ENCODE measurements at places on chromosomes 1 and 21.

DNA sequence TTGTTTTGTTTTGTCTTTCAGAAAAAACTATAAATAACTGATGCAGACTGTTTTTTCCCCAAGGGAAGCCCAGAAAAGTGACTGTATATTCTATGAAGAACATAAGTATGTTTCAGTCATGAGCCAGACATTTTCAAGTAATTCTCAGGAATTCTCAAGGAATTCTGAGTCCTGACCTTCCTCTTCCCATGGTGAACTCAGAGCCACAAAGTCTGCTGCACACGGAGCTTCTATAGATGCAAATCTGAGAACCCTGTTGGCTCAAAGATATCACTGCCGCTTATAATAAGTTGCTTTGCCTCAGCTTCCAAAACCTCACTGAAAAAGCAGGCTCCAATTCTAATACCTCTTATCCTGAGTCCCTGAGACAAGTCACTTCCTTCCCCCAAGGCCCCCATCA is 418.5 kb upstream of the RUNX1 start:
- no peak for DNase-seq

- DNase-seq: no peak
Observed at GRCh38 chr1:169031566-169032224, 74.8 kb upstream of the ATP1B1 start.

- no peak for DNase-seq
Observed at GRCh38 chr1:36849956-36850355, 184.4 kb downstream of the GRIK3 start.

DNA sequence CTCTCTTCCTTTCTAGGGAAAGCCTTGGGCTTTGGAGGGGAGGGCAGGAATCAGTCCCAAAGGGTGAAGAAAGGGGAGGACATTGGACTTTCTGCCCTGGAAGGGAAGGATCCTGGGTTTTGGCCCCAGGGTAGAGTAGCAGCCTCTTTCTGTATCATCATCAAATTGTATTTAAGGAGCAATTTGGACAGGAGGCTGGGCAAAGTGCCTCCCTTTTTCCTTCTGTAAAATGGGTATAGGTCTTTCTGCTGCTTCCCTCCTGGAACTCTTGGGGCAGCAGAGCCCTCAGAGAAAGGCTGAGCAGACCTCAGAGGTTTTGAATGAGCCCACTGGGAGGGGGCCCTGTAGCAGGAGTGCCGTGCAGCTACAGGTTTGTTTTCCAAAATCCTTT is 38.4 kb downstream of the ARHGEF10L start:
- DNase-seq: no peak

- DNase-seq: peak; percentile 55
Observed at GRCh38 chr1:54537611-54538010, 10.4 kb upstream of the ACOT11 start.

GRCh38 chr1:43232074-43232473 is 37.7 kb upstream of the TMEM125 start:
- no peak for DNase-seq

GRCh38 chr1:1304331-1305299 is 3.1 kb downstream of the ACAP3 start:
- no peak for DNase-seq

- DNase-seq: no peak
Observed at GRCh38 chr1:178513278-178513983, 522 bp downstream of the TEX35 start.

DNA sequence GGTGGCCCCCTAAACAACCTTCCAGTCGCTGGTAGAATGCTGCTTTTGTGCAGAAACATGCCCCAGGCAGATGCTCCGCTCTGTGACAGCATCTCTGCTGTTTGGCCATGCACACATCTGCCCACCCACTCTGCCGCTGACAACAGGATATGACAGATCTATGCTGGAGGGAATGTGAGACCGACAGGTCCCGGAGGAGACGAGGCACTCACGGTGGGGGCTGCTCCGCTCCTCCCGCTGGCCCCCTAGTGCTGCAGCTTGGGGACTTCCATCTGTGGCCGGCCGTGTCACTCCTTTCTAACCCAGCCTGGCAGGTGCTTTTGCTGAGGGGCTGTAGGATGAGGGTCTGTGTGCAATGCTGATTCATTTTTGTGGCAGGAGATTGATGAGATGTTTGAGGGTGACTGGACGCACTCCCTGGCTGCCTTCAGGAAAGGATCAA is 49.1 kb upstream of the DMRTB1 start:
- DNase-seq: no peak

DNA sequence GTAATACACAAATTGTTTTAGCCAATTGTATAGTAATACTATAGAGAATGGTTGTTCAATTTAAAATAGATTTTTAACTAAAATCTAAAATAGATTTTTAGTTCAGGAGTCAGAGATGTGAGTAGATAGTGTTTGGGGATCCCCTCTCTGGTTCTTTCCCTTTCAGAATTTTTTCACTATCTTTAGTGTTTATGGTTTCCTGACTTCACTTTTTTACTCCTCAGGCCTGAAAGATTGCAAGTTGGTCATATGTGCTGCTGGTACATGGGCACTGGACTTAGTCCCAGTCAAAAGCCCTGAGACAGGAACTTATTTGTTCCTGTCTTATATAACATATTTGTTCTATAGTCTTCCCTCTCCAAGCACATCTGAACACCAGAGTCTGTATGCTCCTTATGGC is 96.8 kb upstream of the ATP1B1 start:
- no peak for DNase-seq

- DNase-seq: no peak
Observed at GRCh38 chr21:42786884-42787283, 92.5 kb downstream of the WDR4 start.

DNA sequence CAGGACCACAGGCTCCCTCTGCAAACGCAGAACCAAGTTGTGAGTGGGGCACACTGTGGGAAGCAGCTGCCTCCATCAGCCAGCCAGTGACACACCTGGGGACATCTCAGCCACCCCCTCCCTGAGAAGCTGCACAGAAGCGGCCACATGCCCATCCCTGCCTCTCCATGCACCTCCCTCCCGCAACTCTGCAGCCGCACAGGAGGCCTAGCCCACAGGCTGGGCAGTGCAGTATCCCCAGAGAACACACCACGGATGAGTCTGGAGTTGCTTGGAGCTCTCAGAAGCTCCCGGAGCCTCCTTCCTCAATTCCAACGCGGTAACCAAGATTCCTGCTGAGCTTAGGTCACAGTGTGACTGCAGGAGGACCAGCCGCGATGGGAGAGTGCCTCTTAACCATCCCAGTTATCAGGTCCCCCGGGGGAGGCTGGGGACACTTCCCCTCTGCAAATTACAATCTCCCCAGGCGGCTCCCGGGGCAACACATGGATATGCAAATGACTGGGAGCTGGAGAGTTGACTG is 1.2 kb upstream of the WNT3A start:
- DNase-seq: no peak

- peak; percentile 85 for DNase-seq
Observed at GRCh38 chr1:110003747-110004428, 19.3 kb downstream of the AHCYL1 start.

DNA sequence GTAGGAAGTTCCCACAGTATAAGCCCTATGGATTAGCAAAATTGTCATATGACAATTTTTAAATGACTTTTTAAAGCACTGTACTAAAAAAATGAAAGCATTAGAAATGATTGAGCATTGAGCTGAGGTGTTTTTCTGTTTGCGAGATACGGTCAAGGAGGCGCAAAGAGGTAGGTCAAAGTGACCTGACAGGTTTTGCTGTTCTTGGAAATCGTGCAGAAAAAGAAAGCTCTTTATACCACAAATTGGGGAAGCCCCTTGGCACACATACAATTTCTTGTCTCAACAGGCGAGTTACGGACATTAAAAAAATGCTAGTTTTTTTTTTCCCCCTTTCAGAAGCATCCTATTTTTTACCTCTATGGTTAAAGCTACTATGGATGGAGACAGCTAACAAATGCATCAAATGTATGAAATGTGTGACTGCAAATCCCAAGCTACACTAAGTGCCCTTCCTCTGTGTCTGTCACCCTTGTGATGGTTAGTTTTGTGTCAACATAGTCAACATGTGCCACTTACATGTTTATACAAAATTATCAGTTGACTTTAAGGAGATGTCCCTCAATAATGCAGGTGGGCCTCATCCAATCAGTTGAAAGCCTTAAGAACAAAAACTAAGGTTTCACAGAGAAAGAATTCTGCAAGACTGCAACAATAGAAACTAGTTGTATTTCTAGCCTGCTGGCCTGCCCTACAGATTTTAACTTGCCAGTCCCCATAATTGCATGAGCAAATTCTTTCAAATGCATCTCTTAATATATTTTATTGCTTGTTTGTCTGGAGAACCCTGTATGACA is 29.3 kb downstream of the CRYZ start:
- no peak for DNase-seq

- DNase-seq: peak; percentile 12
Observed at GRCh38 chr1:40939320-40940059, 40.0 kb upstream of the CTPS1 start.

DNA sequence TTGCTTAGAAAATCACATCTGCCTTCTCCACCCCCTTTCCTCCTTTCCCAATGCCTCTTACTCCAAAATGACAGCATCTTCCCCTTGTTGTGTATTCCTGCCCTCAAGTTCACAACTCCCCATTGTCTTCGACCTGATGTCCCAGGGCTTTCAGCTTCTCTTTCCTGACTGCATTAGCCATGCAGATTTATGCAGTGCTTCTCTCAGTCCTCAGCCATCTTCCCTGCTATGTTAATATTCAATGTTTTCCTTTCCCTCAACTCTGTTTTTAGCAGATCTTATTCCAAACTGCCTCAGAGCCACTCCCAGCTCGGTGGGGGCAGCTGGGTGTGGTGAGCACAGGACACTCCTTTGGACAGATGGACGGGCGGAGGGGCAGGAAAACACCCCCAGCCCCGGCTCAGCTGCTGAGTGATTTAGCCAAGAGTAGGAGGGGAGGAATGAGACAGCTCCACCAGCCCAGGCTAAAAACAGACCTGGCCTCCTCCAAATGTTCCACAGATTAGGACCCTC is 71.0 kb downstream of the CD2 start:
- no peak for DNase-seq

- no peak for DNase-seq
Observed at GRCh38 chr1:179875596-179876299, 1.9 kb downstream of the TOR1AIP2 start.

GRCh38 chr1:75472089-75472970 is 138.6 kb downstream of the SLC44A5 start:
- DNase-seq: no peak

- DNase-seq: no peak
Observed at GRCh38 chr1:163145435-163145834, 57.3 kb downstream of the RGS5 start.

DNA sequence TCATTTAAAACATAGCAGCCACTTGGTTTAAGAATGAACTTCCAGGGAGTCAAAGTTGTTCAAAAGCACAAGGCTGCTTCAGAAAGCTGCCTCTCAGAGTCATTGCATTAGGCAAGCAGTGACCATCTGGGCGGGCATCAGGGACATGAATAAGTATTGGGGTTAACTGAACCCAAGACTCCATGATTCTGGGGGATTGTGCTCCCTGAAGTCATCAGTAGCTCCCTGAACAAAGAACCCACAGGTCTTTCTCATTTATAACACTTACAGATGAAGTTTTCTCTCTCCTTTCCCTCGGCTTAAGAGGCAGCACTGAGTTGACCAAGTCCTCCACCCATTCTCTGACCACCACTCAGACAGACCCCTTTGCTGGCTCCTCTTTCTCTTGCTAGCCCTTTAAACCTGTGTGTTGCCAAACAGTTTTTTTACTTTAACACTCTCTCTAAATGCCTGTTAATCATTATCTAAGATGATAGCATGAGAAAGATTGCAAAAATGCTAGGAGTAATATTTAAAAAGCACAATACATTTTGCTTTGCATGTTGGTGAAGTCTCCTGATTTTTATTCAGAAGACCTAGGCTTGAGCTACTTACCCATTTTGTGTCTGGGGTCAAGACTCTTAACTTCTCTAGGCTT is 77.0 kb upstream of the ARHGAP29 start:
- DNase-seq: no peak

- DNase-seq: peak; percentile 55
Observed at GRCh38 chr1:161725908-161726472, 4.6 kb downstream of the FCRLB start.

DNA sequence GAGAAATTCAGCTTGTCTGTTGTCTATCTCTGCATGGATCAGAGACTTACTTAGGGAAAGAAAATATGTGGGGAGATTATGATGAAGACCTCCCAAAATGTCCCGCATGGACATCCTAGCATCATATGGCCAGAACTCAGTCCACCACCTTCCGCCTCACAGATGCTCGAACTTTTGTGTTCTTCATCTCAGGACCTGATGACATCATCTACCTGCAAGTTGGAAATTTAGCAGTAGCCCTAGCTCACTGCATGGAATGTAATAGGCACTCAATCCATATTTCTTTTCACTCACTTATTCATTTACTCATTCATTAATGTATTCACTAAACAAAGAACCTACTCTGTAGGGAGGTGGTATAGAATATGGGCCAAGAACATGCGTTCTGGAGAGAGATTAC is 96.8 kb downstream of the CLIC6 start:
- DNase-seq: no peak

DNA sequence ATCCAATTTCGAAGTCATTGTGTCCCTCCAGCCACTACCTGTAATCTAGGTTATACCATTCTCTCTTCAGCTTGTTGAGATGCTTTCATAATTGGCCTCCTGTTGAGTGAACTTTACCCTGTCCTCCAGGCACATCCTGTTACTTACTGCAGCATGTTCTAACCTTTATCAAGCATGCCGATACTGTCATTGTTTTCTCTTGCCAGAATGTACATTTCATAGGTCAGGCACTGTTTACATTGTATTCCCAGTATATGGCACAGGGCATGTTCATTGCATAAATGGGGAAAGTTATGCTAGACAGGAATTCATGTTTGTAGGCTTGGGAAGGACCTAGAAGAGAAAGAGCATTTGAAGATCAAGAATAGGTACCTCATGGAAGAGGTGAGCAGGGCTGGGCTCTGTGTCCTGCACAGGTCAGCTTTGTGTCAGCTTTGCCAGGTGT is 10.2 kb downstream of the CXADR start:
- no peak for DNase-seq

GRCh38 chr1:247175458-247175857 is 3.6 kb upstream of the ZNF124 start:
- DNase-seq: peak; percentile 36

DNA sequence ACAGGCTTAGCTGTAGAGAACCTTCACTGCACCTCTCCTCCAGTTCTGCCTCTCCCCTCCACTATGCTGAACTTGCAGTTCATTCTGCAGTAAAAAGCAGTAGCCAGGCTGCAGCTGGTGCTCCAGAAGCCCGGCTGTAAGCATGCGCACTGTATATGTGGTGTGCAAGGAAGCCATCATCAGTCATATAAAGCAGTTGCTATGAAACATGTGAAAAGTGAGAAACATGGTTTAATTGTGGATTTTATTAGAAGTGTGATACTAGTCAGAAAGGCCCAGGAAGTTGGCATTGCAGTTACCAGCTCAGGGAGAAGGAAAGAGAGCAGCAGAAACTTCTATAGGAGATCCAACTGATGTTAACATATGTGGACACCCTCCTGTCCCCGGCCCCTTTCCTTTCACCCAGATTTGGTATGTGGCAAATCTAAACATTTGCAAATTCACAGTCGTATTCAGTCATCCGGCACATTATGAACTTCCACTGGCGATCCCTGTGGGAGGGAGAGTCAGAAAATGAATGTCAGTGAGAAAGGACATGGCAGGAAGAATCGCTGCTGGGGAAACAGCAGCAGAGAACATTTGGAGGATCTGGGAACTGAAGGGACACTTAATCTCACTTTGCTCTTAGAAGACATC is 32.8 kb downstream of the DPT start:
- DNase-seq: no peak

GRCh38 chr1:11434501-11434900 is 44.5 kb upstream of the DISP3 start:
- no peak for DNase-seq

- DNase-seq: no peak
Observed at GRCh38 chr1:243892456-243892855, 42.4 kb upstream of the AKT3 start.
